ENCODE measurements at places on chromosomes 16 and 17.

DNA sequence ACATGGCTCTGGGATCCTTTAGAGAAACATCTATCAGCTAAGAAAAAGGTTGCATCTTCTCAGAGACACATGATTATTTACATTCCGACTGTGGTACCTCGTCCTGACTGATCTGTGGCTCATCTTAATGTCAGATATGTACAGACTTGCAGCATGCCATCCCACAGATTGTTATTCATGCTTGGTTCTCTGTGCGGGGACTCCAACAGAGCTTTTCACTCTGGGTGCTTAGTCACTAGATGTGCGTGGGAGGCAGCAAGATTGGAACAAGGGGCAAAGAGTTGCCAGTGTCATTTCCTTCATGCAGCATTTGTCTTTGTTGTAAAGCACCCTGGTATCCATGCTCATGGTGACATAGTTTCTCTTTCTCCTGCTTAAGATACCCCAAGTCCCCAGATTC lies 179.1 kb upstream of the CACNG5 start:
- DNase-seq: peak; percentile 65

DNA sequence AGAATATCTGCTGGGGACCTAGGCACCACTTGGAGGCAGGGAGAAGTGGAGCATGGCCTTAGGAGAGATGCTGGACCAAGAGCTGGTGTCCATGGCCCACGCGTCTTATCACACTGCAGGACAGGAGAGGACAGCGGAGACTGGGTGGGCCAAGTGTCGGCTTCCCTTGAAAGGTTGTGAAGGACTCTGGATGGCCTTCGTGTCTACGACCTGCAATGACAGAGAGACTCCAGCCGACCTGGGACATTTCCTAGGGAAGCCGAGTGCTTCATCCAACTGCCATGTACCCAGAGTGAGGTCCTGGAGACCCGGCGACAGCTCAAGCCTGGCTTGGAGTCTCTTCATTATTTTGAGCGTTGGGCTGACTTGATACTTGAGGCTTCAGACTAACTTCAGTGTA lies 20.5 kb downstream of the C1QTNF1 start:
- no peak for DNase-seq

DNA sequence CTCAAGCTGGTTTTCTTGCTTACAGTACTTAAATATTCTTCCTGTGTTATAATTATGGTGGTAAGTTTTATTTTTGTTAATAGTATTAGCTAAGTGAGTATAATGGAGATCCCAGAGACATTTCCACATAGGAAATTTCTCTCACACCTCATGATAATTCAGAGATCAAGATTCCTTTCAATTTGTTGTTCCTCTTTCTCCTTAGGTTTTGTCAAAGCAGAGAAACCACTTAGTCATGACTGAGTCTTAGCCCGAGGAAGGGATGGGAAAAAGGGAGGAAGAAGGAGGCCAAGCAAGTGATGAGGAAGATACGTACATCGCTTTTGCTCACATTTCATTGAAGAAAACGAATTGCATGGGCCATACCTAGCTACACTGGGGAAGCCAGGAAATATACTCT lies 18.4 kb downstream of the ESRP2 start:
- DNase-seq: no peak

DNA sequence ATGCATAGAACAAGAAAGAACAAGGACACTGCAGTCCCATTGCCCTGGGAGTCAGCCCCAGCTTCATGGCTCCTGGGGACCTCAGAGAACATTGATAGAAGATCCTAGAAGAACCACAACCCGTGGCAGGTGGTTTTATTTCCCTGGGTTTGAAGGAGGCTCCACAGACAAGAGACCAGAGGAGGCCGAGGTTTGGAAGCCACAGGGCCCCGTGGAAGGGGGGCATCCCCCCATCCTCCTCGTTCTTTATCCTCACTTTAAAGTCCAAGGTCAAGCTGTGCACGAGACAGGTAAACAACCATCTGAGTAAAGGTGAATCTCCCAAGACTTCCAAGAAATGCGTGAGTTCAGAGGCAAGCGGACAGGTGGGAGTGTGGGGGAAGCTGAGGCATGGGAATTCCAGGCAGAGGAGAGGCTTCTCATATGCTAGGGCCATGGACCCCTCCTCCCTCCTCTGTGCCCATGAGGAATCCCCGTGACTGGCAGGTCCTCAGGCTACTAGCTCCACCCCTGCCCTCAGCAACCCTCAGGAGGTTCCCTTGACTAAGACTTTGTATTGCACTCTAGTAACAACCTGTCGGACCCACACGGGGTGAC lies 849 bp upstream of the SULT1A1 start:
- DNase-seq: no peak

DNA sequence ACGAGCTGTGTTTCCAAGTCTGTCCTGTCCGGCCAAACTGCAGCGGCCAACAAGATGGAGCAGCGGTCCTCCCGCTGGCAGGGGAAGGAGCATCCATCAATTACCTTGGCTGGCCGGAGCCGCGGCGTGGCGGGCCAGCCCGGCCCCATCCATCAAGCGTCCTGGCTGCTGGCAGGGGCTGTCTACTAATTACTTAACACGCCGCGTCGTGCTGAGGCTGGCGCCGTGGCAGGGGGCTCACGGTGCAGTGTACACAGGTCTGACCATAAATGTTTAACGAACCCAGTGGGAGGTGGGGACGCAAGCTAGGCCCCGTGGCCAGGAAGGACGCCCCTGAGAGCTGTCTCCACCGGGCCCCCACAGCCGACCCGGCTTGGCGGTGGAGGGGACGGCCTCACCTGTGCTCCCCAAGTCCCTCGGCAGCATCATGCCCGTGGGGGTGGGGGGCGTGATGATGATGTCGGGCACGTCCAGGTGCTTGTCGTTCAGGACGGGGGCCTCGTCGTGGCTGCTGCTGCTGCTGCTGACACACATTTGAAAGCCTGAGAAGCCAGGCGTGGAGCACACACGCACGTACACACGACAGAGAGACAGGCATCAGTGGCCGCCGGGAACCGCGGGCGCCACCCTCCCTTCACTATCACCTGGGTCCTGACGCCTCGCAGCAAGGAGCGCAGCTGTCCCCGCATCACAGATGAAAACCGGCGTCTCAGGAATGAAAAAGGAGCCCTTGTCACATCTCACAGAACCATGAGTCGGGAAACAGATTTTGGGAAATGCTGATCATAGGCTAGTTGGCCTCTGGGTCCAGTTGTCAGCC lies 21.2 kb upstream of the GINS2 start:
- DNase-seq: no peak

DNA sequence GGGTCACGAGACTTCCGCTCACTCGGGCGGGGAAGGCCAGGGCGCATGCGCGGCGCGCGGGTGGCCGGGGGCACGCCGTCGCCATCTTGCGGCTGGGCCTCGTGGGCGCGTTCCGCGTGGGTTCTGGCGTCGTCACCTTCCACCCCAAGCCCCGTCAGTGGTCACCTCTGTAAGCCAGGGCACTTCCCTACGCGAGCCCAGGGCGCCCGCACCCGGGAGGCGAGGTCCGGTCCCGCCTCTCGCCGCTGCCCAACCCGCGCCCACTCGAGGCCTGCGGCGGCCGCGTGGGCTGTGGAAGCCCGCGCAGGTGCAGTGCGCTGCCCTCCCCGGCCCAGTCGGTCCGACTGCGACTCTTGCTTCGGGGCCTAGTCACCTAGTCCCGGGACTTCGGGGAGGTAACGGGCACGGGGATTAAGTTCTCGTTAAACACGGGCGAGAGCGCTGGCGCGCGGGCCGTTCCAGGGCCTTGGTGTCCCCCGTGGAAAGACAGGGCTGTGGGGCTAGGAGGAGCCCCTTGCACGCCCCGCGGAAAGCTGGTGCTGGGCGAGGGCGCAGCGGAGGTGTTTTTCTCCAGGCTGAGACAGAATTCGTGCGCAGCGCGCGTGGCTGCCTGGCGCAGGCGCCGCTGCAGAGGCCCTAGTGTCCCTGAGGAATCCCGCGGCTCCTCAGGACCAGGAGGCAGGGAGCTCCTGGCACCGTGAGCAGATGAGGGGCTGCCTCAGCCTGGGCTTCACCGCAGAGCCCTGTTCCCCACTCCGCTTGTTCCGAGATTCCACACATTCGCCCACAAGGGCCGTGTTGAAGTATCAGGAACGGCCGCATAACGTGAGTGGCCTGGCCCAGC lies 472 bp upstream of the ARHGDIA start:
- DNase-seq: peak; percentile 96

- DNase-seq: no peak
Observed at GRCh38 chr17:32927201-32927723, 691 bp upstream of the TMEM98 start.

DNA sequence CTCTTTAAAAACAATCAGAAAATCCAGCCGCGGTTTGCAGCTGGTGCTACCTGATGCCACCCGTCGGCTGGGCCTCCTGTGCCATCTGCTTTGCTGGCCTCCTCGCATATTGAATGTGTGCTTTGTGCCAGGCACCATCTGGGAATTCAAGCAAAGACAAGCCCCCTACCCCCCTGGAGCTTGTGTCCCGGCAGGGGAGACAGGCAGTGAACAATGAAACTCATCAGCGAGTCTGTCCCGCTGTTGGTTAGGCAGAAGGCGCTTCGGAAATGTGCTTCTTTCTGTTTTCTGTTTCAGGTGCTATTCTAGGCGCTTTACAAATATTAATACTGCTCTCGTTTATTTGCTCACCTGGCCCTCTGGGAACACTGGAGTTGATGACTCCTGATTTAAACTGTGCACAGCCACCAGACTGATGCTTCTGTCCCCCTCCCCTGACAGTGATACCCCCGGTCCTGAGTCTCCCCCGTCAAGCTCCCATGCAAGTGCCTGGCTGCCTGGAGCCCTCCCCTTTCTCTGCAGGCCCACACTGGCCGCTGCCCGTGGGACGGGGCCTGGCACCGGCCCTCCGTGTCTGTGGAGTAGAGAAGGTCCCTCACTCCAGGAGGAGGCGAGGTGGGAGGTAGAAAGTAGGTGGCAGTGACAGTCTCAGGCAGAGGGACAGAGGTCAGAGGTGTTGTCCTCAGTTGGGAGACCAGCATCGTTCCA lies 126.1 kb upstream of the PLCG2 start:
- no peak for DNase-seq

- no peak for DNase-seq
Observed at GRCh38 chr16:24101431-24101830, 154.7 kb upstream of the CACNG3 start.

GRCh38 chr17:43021741-43022512 lies at the start of gene VAT1:
TSS of gene VAT1 (minus strand) at chr17:43022385. CDS start at chr17:43022322, 63 bp downstream.
- peak; percentile 50 for DNase-seq
